A172 (cell line): ENCODE measurements at places on chromosomes 13 and 19.

DNA sequence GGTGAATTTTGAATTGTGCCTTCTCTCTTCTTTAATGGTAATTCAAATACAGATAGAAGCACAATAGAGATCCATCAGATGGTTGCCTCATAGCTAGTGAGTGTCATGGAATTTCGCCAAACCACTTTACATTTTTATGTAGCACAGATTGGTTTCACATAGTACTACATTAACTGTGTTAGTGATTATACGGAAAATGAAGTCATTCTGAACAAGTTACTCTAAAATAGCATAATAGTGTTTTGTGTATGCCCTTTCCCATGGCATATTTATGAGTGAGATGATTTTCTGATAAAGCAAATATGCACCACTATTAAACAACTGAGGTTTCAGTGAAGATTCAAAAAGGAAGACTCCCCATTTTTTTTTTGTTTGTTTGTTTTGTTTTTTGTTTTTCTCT lies 1623.5 kb downstream of the PCDH9 start:
- DNase-seq, result peak; percentile 11

DNA sequence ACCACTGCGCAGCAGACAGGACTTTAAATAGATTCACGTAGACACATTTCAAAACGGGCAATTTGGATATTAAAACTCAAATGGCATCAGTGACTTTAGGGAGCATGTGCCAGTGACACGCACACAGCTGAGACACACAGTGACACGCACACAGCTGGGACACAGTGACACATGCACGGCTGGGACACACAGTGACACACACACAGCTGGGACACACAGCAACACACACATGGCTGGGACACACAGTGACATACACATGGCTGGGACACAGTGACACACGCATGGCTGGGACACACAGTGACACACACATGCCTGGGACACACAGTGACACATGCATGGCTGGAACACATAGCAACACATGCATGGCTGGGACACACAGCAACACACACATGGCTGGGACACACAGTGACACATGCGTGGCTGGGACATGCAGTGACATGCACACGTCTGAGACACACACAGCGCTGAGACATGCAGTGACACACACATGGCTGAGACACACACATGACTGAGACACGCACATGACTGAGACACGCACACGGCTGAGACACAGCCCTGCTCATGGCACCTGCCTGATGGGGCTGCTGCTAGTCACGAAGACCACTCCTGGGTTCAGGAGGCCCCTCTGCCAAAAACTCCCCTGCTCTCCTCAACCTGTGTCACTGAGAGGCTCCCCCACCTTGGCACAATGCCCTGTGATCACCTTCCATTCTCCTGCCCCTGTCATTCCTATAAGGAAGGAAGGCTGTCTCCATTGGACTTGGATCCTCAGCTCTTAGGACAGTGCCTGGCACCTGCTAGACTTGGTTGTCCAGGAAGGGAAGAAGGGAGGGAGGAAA lies 52.5 kb downstream of the SOX1 start:
- DNase-seq, result no peak

- DNase-seq, result peak; percentile 37
Observed at GRCh38 chr13:99386911-99387788, 80.0 kb upstream of the GPR183 start.

- no peak for DNase-seq
Observed at GRCh38 chr13:49424011-49424560, 19.8 kb downstream of the CAB39L start.

GRCh38 chr13:45897562-45897961 lies 46.0 kb upstream of the SIAH3 start:
- no peak for DNase-seq

DNA sequence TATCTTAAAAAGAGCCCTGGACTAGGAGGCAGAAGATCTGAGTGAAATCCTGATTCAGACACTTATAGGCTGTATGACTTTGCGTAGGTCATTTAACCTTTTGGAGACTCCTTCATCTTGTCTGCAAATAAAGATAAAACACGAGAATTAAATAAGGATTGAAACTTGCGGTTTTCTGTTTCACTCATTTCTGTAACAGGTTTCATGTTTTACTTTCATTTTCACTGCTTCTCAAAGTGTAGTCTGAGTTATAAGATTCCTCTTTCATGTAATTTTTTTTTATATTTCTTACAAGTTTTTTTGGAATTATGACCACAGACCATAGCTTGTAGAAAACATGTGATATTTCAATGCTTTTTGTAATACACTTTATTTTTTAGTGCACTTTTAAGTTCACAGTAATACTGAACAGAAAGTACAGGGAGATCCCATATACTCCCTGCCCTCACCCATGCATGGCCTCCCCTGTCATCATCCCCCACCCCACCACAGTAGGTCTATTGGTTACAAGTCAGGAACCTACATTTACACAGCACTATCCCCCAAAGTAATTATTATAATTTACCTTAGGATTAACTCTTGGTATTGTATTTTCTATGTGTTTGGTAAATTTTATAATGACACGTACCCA lies 174.6 kb downstream of the ITGBL1 start:
- peak; percentile 18 for DNase-seq

DNA sequence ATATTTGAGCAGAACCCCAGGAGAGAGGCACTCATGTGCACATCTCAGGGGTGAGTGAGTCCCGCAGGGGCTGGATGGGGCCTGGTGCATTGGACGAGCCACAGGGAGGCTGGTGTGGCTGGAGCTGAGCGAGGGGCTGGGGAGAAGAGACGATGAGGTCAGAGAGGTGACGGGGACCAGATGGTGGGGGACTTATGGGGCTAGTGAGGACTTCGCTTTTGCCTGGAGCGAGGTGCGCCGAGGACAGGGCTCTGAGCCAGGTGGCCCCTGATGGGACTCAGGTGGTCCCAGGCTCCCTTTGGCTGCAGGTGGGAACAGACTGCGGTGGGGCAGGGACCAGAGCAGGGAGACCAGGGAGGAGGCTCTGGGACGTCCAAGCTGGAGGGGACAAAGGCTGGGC lies 6.9 kb upstream of the FXYD3 start:
- no peak for DNase-seq

GRCh38 chr13:44961997-44962396 lies 27.3 kb downstream of the NUFIP1 start:
- no peak for DNase-seq

GRCh38 chr13:44416301-44416700 lies 42.7 kb downstream of the SERP2 start:
- no peak for DNase-seq

GRCh38 chr13:104773775-104774174 lies 1707.6 kb upstream of the SLC10A2 start:
- DNase-seq, result peak; percentile 42

- peak; percentile 72 for DNase-seq
Observed at GRCh38 chr19:58170860-58171259, 12.0 kb upstream of the ZNF274 start.

DNA sequence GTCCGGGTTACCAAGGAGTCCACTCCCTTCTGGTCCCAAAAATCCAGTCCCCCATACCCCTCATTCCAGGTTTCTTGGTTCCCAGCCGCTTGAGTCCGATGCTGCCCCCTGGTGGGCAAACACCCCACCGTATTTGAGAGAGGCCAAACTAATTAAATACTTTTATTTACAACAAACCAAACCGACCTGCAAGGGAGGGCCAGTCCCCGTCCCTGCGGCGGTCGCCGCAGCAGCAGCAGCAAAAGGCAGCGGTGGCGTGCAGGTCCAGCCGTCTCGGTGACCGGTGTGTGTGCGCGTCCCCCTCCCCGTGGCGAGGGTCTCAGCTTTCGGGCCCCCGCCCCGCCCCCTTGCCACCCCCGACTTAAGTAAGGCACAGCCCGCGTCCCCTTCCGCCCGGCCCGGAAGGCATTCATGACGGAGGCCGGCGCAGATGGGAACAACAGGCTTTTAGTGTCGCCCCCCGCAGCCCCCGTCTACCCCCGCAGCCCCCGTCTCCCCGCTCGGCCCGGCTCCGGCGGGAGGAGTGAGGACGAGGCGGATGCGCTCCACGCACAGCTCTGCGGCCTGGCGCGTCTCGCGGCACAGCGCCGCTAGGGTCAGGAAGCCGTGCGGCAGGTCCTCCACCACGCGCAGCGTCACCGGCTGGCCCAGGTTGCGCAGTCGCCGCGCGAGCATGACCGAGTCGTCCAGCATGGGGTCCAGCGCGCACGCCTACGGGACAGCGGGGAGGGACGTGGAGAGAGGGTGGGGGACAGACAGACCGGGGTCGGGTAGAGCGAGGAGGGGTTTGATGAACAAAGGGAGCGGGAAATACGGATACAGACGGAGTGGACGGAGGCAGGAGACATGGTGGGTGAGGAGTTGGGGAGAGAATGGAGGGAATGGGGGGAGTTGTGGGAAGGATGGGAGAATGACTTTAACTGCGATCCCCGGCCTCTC lies 11.5 kb upstream of the CNFN start:
- DNase-seq, result peak; percentile 32

DNA sequence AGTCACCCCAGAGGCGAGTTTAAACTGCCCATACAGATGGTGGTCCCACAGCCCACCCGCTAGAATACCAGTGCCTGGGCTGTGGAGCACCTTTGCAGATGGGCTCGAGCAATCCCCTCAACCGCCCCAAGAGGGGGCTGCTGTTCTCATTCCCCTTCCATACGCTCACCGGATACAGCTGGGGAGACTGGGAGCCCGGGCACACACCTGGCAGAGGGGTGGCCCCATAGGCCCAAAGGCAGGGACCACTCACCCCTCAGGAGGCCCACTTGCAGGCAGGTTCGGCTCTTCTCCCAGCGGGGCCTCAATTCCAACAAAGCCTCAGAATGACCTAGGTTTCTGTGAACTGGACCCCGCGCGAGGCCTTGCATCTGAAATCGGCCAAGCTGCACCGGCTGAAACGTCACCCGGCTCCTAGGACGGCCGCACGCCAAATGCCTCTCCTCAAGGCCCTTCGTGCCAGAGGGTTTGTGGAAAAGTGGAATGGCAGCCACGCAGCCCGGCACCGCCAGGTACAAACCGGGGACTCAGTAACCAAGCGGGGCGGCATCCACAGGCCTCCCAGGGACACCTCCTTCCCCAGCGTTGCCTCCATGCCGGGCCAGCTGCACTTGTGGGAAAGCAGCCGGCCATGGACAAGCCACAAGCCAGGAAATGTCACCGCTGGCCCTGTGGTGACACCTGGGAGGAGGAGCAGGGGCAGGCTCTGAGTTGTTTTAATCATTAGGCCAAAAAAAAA lies 18.7 kb downstream of the MLLT1 start:
- no peak for DNase-seq

GRCh38 chr19:54439174-54439851 lies 9.7 kb upstream of the LENG8 start:
- DNase-seq, result peak; percentile 31

DNA sequence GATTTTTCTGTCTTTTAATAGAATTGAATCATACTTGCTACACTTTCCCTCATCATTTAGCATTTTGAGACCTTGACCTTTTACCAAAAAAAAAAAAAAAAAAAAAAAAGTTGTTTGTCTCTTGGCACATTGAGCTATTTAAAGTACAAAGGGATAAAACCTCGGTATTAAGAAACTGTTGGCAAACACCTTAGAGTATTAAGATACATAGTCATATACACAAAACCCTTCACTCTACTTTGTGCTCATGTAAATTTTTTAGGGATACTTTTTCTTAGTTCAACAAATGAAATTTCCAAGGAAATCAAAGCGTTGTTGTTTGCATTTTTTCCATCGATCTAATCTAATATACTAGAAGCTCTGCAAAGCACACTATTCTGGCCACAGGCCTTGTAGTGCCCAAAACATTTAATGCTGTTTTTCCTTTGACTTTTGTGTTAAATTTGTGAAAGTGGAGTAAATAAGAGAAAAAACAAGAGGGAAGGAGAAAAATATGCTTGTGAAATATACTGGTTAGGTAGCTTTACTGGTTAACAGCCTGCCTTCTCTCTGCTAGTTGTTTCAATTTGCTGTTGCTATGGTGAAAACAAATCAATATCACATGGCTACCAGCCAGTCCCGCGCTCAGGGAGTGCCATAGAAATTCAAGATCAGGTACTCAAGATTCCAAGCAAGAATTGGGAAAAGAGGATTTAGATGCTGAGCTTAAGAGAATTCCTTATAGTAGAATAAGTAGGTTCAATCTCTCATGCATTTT lies 2.6 kb downstream of the MBNL2 start:
- DNase-seq, result no peak

- DNase-seq, result no peak
Observed at GRCh38 chr13:110232756-110233155, 74.2 kb downstream of the COL4A1 start.

DNA sequence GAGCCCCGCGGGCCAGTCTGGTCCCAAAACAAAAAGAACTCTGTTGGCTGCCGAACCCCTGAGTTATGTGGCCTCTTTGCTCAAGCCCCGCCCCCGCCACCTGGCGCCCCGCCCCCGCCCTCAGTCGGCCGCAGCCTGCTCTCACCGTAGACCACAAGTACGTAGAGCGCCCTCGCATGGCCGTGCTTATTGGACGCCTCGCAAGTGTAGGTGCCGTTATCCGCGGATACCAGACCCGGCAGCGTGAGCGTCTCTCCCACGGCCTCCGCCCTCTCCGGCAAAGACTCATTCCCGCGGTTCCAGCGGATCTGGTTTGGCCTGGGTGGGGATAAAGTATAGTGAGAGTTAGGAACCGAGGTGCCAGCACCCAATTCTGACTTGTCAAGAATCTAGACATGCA lies 5.5 kb upstream of the ZNF428 start:
- DNase-seq, result no peak

GRCh38 chr13:111241006-111241755 lies 79.3 kb upstream of the TEX29 start:
- no peak for DNase-seq

- DNase-seq, result no peak
Observed at GRCh38 chr19:19788015-19788414, 33.5 kb downstream of the ZNF506 start.

GRCh38 chr13:108527844-108528243 lies 101.6 kb upstream of the MYO16 start:
- DNase-seq, result no peak

DNA sequence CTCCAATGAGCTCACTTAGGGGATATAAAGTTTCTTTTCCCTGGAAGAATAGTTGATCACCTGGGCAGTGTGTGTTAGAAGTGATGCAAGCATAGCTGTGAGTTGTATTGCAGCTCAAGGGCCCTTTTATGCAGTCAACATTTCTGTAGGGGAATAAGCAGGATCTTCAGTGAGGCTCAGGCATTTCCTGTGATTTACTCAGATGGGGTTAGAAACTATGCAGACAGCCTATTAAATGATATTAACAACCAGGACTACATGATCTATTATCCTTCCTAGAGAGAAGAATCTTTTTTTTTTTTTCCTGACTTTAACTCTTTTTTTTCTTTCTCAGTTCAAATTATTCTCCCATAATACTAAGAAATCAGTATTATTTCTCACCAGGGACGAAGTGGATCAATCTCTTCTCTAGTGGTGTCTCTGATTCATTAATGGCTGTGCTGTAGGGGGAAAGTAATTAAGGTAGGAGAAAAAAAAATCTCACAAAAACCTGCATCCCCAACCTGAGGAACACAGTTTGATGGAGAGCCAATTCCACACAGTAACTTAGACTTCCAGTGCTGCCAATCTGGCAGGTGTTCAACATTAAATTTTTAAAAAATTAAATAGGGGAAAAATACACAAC lies 126.4 kb upstream of the SLC10A2 start:
- DNase-seq, result no peak

GRCh38 chr19:3506384-3507340 lies 551 bp downstream of the FZR1 start:
- no peak for DNase-seq
